Breast epithelium (tissue), 4 donors: ENCODE measurements at places on chromosomes 4 and X.

- no peak for DNase-seq
These were observed 447.8 kb downstream of the NLGN4X start for GRCh38 chrX:5780821-5781220.

GRCh38 chrX:120408168-120408567, 46.3 kb downstream of the ATP1B4 start:
- DNase-seq, result no peak

- DNase-seq, result no peak
These were observed 81.0 kb upstream of the ZDHHC15 start for GRCh38 chrX:75603833-75604232.

GRCh38 chr4:61786211-61786610, 586.1 kb downstream of the ADGRL3 start:
- no peak for DNase-seq

GRCh38 chr4:35447474-35447873, 796.8 kb downstream of the ARAP2 start:
- DNase-seq, result no peak

DNA sequence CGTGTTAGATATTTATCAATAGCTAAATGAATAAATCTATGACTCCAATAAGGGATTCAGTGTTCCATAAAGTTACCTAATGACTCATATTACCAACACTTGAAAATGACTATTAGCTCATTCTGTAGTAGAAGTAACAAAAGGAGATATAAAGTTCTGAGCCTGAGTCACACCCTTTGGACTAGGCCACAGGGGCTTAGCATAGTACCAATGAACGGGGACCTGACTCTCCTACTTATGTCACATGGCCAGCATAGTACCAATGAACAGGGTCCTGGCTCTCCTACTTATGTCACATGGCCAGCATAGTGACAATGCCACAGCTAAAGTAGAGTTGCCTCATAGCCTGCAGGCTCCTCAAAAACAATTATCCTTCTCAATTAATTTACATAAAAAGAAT, 43.7 kb downstream of the MAGEB16 start:
- no peak for DNase-seq

DNA sequence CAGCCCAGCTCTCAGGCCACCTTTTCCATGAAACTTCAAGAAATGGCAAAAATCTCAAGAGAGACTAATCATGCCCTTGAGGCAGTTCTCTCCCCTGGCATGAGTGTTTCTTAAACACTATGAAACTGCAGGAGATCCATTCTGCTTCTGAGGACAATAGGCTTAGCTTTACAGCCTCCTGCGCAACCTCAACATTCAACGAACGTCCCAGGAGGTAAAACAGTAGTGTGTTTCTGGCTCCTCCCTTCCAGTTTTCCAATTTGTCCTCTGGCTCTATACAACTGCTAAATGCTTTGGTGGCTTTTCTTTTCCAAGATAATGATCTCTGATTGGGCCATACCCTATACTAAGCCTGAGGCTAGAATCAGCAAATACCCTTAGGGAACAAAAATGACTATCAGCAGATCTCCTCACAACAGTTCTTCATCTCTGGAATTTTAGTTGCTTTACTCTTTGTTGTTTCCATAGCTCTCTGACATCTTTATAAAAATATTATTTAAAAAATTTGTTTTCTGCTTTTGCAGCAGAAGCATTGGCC, 87.0 kb upstream of the FAT1 start:
- DNase-seq, result no peak

- no peak for DNase-seq
These were observed 98.5 kb downstream of the FRAS1 start for GRCh38 chr4:78155616-78156105.
